ENCODE measurements at places on chromosomes 12 and 14.

DNA sequence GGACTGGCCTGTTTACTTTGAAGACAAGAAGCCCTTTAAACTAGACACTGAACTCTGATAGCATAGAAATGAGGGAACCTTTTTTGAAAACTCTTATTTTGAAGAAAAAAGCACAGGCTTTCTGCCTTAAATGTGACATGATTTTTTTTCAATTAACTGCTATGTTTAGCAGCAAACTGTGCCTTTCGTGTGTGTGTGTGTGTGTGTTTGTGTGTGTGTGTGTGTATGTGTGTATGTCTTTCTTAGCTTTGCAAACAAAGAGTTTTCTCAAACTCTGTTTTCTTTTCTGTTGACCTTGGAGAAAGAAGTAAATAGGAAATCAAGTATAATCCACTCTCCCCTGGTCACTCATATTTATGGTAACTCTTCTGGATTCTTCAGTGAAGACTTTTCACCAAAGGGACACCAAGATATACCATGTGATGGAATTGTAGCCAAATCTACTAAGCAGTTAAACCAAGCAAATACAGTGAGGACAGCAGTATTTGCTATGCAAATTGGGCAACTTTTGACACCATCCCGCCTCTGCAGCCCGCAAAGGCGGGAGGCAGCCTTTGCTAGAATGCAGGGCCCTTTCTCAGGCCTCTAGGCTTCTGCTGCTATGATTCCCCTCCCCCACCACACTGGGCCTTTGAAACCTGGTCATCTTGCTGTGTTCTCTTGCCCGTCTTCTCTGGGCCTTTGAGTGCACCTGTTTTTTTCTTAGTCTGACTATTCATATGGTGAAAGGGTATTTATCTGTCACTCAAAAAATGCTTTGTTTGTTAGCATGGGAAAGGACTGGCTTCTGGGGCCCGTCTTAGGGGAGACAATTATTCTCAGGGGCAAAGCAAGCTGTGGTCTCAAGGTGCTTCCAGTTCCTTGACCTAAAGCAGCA lies 107.9 kb downstream of the MYRFL start:
- DNase-seq = no peak

DNA sequence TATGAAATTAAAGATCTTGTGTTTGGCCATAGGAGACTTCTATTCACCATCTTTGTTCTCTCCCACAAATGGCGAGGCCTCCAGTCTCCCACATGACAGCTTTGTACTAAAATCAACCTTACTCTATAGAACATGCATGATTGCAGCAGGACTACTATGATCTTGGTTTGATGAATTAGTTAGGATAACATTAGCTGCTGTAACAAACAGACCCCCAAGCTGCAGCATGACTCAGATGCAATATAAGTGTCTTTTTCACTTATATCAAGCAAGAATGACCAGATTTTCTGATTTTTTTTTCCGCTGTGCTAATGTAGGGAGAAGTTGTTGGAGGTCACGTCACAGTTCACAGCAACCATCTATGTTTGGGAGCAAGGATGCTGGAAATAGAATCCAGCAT lies 10.8 kb upstream of the OAS3 start:
- DNase-seq = no peak

DNA sequence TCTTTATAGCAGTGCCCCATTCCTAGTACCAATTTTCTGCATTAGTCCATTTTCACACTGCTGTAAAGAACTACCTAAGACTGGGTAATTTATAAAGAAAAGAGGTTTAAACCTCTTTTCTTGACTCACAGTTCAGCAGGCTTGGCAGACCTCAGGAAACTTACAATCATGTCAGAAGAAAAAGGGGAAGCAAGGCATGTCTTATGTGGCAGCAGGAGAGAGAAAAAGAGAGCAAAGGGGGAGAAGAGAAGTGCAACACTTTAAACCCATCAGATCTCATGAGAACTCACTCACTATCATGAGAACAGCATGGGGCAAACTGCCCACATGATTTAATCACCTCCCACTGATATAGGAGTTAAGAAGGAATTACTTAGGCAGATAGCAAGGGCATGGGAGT lies 101.6 kb upstream of the PLEKHG7 start:
- DNase-seq = no peak

DNA sequence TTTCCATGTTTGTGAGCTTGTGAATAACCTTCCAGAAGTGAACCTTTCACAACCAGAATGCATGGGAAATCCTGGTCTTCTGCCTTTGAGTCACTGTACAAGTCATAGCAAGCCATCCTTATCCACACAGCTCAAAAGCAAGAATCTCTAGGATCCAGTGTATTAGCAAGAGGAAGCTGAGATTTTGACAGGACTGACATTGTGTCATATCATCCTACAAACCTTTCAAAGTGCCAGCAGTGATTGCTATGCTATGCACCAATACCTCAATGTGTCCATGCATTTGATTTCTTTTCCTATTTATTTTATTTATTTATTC lies 13.5 kb upstream of the NRDE2 start:
- no peak for DNase-seq

GRCh38 chr14:59281609-59282377 lies 93.3 kb downstream of the DAAM1 start:
- DNase-seq = no peak

GRCh38 chr14:93067088-93067487 lies 48.6 kb downstream of the ITPK1 start:
- DNase-seq = no peak

GRCh38 chr14:29351996-29352705 lies 575.5 kb downstream of the PRKD1 start:
- DNase-seq = no peak

DNA sequence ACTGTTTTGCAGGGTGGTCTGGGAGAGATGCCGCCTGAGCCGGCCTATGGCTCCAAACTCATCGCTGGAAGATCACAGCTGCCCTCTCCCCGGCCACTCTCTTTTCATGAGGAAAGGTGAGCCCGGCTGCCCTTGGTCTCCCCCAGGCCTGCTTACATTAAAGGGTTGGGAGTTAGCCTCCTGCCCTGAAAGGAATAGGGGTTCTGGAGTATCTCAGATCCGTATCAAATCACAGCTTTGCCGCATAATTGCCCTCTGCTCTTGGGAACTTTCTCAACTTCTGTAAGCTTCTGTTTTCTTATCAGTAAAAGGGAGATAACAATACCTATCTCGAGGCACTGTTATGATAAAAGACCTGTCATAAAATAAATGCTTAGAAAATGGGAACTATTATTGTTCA lies 17.6 kb downstream of the PHLDA1 start:
- no peak for DNase-seq

DNA sequence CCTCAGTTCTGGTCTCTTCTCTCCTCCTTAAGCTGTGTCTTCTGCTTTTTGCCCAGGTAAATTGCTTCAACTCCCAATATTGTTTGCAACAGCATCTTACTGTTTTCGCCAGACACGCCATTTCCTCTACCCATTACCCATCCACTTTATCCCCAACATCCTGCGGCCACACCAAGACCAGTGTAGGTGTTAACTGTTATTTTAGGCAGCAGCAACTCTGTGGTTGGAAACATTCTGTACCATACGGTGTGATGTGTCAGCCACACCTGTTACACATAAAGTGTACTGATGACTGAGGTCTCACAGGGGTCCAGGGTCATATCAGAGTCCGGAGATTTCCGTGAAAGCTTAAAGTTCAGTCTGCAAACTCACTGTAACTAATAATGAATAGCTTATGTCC lies 21.8 kb upstream of the KLRD1 start:
- DNase-seq = no peak

- no peak for DNase-seq
Measured at GRCh38 chr14:49106741-49107667, 479.2 kb downstream of the RPS29 start.

DNA sequence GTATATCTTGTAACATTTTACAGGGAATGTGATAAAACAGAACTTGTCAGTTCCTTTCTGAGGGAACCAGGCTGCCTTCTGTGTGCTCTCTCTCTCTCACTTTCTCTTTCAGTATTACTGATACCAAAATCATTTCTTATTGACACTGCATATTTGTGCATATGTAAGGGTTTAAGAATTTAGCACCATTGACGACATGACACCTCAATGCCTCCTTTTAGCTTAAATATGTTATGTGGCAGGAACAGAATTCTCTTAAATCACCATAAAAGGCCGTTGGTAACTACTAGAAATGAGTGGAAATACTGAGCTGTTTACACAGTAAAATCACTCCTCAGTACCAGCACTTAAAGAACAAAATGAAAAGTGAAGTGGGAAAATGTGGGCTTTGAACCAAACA lies 457.7 kb upstream of the SYT1 start:
- DNase-seq = no peak

- DNase-seq = no peak
Measured at GRCh38 chr12:46468160-46468559, 95.6 kb upstream of the SLC38A2 start.

DNA sequence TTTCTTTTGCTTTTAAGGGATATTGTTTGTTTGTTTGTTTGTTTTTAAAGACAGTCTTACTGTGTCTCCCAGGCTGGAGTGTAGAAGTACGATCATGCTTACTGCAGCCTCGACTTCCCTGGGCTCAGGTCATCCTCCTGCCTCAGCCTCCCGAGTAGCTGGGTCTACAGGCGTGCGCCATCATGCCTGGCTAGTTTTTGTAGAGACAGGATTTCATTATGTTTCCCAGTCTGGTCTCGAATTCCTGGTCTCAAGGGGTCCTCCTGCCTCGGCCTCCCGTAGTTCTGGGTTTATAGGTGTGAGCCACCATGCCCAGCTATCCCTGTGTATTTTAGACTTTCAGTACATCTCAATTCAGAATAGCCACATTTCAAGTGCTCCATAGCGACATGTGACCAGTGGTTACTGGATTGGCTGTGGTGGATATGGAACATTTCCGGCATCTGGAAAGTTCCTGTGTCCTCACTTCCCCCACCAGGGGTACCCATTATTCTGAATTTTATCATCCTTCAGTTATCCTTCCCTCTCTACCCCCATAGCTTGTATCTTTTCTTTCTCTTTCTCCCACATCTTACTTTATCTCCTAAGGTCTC lies 61.1 kb downstream of the HRK start:
- DNase-seq = no peak

DNA sequence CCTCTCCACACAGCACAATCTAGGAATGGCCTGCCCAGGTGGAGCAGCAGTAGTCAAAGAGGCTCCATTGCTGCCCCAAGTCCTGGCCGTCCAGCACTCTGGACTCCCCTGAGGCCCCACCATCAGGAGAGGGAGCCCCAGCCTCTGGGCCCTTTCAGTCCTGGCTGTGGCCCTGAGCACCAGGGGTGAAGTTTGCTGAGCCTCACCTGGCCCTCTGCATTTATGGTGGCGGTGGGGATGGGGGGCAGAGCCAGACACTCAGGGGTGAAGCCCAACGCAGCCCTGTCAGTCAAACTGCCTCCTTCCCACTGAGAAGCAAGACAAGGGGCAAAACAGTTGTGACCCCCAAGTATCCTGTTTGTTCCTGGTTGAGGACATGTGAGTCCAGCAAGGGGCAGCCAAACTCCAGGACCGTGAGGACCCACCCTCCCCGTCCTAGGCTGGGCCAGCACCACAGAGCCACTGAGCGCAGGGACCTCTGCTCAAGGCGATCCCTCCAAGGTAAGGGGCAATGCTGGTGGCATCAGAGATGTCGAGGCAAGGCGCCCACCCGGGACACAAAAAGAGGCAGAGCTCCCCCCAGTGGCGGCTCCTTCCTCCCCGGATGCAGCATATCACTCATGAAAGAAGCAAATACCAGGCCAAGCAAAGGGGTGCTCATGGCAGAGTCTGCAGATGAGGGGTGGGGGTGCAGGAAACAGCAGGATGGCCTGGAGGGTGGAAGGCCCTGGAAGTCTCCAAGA lies 4.8 kb upstream of the AMN start:
- no peak for DNase-seq

DNA sequence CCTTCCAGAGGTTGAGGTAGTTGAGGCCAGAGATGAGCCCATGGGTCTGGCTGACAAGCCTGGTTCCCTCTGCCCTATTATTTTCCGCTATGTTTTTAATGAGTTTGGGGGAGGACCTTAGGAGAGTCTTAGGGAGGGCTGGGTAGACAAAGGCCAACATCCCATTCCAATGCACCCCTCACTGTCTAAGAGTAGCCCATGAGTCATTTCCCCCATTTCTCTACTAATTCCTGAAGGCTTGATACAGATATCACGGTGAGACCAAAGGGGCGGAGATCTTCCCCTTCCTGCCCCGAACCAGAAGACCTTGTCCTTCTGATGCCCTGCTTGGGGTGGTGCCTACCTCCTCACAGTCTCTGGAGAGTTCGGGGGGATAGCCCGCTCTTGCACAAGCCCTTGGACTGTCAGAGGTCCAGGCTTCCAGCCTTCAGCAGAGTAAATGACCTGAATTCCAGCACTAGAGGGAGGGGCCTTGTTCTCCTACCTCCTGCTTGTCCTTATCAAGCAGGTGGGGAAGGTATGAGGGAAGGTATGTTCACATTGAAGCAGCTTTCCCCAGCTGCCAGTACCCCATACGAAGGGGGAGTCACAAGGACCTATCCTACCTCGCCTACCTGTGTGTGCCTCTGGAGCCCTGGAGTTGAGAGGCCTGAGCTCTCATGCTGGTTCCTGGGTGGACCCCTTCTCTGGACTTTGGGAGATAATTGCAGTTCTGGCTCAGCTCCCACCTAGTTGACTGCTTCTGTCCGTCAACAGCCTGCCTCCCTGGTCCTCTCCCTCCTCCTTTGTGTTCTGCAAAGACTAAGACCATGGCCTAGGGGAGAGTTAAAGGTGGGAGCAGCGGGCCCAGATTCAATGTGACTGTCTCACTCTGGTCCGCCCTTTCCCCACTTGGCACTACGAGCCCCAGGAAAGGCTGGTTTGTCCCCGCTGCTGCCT lies 3.7 kb downstream of the PSMB11 start:
- DNase-seq = no peak

DNA sequence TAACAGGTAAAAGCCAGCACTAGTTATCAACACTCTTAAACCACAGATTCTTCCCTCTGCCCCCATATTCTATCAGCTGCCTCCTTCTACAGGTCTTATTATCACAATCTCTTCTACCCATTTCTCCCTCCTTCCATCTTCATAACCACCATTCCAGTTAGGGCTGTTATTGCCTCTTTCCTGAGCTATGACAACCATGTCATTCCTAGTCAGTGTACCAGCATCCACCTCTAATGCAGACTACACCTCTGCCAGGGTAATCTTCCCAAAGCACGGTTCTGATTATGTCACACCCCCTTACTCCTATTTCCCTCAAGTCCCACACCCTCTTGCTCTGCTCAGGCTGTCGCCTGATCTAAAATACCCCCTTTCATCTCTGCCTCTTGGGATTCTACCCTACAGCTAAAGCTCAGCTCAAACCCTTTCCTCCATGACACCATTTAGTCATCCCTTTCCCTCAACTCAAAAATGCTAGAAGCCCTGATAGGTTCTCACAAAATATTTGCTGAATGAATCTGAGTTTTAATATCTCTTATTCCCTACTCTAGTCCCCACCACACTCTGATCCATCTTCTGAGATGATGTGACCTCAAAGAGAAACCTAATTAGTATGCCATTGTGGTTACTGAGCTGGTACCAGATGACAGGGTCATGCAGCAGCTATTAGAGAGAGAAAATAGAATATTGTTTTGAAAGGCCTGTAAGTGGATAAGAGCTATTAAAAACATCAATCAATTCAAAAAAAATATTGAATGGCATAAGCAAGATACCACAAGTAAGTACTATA lies 11.7 kb downstream of the RACGAP1 start:
- DNase-seq = no peak

GRCh38 chr14:29310757-29311156 lies 544.2 kb downstream of the FOXG1 start:
- DNase-seq = no peak

- no peak for DNase-seq
Measured at GRCh38 chr14:99508896-99509629, 27.9 kb downstream of the CCNK start.

Measured in NCI-H187 treated with DMSO at 0.1 percent for 48 hours (cell line).